ENCODE measurements at places on chromosomes 11 and 22. TPM values are rescaled to one million over a fixed set of nuclear protein-coding genes. Genes with fewer than 3 reads are reported as not detected.

The SPATA19 gene
- not detected for total RNA-seq

The PNPLA3 gene
- total RNA-seq = 0.24 TPM

The MISFA gene
- 0.79 TPM for total RNA-seq

The UBQLN3 gene
- total RNA-seq = not detected

The GLYATL1 gene
- not detected for total RNA-seq

The SOX10 gene
- not detected for total RNA-seq

The ACCS gene
- total RNA-seq = 51.9 TPM

The BTG4 gene
- not detected for total RNA-seq

The TUB gene
- total RNA-seq = 0.03 TPM

The SPTBN2 gene
- total RNA-seq = 0.08 TPM

Measured in activated naive CD4-positive, alpha-beta T cell treated with anti-CD3 and anti-CD28 coated beads, Interleukin-2, amount 10 ng/mL, durations not matched to agents 5 hours and 36 hours (primary cell).